Nephron progenitor cell (in vitro differentiated cells): ENCODE measurements at places on chromosomes 5 and 9.

DNA sequence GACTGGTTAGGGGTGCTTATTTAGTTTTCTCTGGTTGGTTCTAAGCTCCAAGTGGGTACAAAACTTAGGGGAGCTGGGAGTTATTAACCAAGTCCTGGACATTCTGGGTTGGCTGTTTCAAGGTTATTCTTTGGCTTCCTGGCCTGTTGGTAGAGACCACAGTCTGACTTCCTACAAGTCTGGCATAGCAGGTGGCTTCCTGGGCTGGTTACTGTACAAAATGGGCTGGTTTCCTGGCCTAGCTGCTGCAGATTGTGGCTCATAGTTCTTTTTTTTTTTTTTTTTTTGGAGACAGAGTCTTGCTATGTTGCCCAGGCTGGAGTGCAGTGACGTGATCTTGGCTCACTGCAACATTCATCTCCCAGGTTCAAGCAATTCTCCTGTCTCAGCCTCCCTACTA, 46.3 kb upstream of the BARHL1 start:
- no peak for DNase-seq

GRCh38 chr9:137286975-137287383, 9.5 kb downstream of the TOR4A start:
- DNase-seq = peak; percentile 43

GRCh38 chr5:54754878-54755277, 230.5 kb downstream of the ESM1 start:
- DNase-seq = no peak

DNA sequence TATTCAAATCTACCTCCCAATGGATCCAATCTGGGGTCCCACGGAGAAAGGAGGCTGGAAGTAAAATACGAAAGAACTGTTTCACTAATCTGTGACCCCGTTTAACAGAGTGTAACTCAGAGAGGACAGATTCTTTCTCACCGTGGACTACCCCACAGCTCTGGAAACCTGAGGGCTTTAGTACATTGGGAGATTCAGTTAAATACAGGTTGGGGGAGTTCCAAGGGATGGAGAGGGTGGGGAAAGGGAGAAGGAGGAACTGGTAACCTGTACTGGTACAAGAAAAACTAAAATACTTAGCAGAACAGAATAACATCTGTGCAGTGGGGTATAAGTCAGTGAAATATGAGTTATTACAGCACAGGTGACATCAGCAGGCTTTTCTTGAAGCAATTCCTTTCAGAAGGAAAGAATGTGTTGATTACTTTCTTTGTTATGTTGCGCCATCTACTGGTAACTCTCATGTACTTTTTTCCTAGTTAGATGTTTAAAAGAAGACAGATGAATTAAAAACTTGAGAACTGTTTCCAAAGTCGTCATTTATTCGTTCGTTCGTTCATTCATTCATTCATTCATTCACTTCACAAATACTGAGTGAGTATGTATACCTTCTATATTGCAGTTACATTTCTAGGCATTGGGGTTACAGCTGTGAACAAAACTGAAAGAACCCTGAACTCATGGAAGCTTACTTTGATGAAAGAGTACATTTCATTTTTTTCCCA, 30.0 kb upstream of the STOM start:
- peak; percentile 12 for DNase-seq

DNA sequence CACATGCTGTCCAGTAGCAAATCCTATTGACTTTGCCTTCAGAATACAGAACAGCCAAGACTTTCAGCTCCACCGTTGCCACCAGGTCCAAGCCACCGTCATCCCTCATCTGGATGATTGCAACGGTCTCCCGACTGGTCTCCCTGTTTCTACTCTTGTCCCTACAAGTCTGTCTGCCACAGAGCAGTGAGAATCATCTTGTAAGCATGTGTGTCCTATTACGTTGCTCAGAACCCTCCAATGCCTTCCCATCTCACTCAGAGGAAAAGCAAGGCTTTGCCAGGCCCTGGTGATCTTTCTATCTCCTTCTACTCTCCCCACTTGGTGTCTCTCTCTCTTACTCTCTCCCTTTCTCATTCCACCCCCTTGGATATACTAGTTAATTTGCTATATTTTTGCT, 76.7 kb upstream of the GDNF start:
- DNase-seq = no peak

- DNase-seq = no peak
These were observed 363.0 kb upstream of the RIOK2 start for GRCh38 chr5:97545886-97546535.

GRCh38 chr9:132108728-132109127, 29.1 kb upstream of the MED27 start:
- DNase-seq = no peak

GRCh38 chr5:132754111-132754510, 6.9 kb downstream of the CCNI2 start:
- no peak for DNase-seq

DNA sequence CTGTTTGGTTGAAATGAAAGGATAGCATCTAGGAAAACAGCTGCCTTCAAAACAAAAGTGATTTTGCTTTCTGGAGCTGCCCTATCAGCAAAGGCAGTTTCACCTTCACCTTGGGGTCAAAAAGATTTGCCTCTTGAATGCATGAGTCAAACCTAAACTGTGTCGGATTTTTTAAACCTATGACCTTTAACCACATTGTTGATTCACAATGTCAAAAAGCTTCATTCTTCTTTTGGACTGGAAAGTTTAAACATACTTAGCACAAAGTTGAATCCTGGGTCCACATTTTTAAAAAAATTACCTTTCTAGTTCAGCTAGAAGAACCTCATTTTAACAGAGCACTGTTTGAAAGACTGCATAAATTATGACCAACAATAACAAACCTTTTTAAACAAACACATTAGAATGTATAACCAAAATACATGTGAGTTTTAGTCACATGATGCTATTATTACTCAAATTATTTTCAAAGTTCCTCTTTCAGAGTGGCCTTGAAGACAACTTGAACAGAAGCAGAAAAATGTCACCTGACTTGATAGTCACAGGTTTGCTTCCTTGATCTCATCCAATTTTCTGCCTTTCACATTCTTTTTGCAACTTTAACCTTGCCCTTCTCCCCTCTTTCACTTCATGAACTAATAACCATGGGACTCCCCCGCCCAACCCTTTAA, 109.7 kb upstream of the LHFPL2 start:
- DNase-seq = no peak

DNA sequence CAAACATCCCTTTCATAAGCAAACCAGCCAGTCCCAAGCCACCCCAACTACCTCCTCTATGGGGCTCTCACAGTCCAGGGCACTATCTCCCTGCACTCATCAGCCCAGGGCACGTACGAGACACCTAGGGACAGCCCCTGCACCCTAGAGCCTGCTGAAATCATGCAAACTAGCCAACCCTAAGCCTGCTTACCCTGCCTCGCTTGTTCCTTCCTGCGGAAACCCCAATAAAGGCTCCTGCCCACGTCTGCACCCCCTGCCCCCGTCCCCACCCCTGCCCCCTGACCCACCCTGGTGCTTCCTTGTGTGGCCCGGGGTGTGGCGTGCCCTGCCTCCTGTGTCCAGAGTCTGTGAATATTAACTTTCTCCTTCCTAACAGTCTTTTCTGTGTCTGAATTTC, 135.9 kb downstream of the GADD45G start:
- no peak for DNase-seq

GRCh38 chr5:173622183-173623047, 6.0 kb upstream of the BOD1 start:
- DNase-seq = no peak

DNA sequence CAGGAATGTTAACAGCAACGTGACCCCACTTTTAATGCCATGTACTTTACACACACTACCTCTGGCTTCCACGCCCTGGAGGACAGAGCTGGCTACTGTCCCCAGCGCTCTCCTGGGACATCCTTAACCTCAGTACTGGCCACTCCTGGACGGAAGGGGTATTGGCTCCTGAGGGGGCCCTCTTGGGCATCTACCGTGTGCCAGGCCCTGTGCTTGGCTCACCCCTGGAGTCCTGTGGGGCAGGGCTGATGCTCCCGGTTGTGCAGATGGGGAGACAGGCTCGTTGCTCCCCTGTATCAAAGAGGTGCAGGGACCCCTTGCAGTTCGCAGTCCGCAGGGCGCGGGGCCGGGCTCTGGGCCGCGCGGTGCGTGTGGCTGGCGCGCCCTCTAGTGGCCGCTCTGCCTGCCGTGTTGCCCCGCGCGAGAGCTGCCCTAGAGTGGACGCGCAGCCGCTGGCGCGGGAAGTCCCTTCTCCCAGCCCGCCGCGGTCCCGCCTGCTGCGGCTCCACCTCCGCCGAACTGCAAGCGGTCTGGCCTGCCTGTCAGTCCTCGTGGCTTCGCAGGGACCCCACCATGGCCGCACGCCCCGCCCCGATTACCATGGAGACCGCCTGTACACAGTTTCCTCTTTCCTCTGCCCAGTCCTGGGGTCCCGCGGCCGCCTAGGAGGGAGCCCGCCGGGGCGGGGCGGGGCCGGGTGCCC, at the start of gene WDR38:
TSS of gene WDR38 (plus strand) at position 632 of the 703 bp plus-strand sequence. CDS start 72 bp downstream, outside the sequence.
- DNase-seq = peak; percentile 85

- DNase-seq = no peak
These were observed 8.2 kb downstream of the PRRX2 start for GRCh38 chr9:129673602-129674001.

- DNase-seq = no peak
These were observed 40.1 kb downstream of the MLLT3 start for GRCh38 chr9:20582150-20582549.

- no peak for DNase-seq
These were observed 8.6 kb upstream of the MUSK start for GRCh38 chr9:110659891-110660541.

GRCh38 chr9:70466976-70467561, 52.6 kb upstream of the KLF9 start:
- no peak for DNase-seq

DNA sequence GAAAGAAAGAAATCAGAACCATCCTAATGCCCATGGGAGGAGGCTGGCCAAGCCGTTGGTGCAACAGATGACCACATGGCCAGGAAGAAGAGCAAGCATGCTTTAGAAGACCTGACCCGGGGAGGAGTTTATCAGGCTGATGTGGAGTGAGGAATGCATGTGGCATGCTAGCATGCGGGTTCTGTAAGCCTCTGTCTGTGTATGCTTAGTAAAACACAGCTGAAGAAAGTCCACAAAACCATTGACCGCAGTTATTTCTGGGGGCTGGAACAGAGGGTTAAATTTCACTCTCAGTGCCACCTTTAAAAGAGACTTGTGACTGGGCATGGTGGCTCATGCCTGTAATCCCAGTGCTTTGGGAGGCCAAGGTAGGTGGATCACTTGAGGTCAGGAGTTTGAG, 19.1 kb downstream of the GFI1B start:
- no peak for DNase-seq

- DNase-seq = no peak
These were observed 43.6 kb downstream of the BASP1 start for GRCh38 chr5:17261075-17261474.

DNA sequence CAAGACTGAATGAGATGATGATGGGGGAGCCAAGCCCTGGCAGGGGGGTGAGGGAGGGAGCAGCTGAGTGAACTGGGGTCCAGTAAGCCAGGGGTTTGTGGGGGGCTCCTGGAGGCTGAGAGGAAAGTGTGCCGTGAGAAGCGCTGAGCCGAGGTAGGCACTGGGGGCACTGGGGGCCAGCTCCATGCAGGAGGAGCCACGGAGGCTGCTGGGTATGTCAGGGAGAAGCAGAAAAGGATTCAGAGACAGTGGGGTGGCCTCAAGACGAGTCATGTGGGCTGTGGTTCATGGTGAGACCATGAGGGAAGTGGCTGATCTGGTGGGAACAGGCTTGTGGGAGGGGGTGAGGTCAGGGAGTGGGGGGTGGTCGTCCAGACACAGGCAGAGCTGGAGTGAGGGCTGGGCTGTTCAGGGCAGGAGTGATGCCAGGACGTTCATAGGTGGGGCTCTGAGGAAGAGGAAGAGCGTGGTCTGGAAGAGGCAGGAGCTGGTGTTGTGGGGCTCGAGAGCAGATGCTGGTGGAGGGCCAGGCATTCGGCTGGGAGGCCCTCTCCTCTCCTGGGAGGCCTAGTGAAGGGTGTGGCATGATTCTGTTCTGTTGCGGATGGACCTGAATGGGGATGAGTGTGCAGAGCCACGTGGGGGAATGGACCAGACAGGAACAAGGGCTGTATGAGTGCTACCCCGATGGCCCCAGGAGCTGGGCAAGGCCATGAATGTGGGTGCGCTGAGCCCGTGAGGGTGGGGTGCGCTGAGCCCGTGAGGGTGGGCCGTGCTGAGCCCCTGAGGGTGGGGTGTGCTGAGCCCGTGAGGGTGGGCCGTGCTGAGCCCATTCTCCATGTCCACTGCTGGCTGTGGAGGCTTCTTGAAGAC, 92.7 kb upstream of the CACNA1B start:
- DNase-seq = no peak

DNA sequence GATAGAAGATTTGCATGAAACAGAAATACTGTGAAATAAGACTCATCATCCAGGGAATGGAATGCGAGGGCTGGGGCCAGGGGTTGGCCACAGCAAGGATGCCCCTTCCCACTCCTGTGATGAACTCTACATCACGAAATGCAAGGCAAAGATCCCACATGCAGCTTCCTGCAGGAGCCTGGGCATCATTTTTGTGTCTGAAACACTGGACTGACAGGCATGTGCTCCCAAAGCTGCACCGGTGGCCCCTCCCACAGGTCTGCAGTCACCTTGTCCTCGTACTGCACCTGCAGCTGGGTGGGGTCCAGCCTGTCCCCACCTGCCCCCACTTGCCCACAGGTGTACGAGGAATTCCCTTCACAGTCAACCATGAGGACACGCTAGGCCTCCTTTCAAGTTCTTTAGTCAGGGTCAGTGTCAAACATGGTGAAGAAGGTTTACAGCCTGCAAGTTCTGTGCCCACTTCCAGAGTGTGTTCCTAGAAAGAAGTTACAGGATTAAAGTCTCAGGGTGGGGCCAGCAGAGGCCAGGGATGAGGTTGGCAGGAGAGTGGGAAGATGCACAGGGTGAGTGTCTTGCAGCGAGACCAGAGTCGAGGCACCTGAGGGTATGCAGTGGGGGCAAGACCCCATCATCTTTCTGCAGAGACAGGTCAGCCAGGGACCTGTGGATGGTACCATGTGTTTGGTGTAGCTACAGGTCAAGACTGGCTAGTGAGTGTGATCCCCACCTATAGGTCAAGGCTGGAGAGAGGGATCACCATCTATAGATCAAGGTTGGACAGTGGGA, 155.0 kb upstream of the IRX2 start:
- DNase-seq = no peak

DNA sequence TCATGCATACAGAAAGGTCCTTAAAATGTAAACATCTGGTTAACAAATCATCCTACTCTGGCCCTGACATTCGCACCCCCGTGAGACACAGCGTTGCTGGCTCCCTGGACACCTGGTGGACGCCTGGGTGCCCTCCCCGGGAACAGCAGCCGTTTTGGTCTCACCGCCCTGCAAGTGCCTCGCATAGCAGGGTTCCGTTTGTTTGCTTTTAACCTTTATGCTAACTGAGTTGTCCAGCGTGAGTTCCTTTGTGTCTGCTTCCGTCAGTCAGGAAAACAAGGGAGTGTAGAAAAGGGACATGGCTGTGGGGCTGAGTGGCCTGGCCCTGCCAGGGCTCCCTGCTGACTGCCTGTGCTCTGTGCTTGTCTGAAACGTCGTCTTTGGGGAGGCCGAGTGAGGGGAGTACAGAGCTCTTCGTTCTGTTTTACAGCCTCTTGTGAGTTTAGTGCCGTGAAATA, 91.8 kb upstream of the CACNA1B start:
- no peak for DNase-seq

GRCh38 chr9:16532681-16533450, 337.6 kb downstream of the BNC2 start:
- DNase-seq = no peak
